ENCODE measurements at places on chromosomes 4 and X.

- no peak for DNase-seq
Measured at GRCh38 chrX:69179380-69179911, 14.2 kb upstream of the PJA1 start.

GRCh38 chr4:102247041-102247440, 98.2 kb downstream of the SLC39A8 start:
- DNase-seq: no peak

DNA sequence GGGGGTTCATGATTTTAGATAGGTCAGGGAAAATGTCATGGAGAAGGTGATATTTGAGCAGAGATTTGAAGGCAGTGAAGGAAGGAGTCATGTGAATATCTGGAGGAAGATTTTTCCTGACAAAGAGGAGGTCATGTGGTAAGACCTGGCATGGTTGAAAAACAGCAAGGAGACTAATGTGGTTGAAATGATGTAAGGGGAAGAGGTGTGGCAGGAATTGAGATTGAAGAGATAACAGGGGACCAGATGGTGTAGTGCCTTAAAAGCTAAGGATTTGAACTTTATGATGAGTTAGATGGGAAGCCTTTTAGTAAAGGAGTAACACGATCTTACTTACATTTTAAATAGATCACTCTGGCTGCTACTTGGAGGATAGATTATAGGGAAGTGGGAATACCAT, 210.9 kb downstream of the RTL9 start:
- no peak for DNase-seq

DNA sequence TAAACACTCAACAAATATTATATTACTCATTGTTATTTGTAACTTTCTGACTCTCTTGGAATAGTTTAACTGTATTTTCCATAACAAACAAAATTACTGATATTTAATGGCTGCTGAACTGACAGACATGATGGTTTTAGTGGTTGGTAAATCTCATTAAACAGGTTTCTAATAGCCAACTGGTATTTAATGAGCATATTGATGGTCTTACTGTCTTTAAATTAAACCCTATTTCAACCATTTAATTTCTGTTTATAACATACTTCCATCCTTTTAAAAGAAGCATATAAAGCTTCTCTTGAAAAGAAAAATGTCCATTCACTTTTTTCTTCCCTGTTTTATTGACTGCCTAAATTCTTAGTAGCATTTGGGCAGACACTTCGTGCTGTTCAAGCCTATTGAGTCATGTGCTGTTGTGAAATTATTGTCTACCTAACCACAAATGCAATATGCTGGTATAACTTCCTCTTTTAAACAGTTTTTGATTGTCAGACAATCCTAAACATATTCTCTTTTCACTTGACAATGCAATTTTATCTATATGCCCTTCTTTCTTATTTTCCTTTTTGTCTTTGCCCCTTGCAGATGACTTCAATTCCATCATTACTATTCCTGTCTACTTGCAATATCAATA, 163.9 kb upstream of the SLC7A11 start:
- no peak for DNase-seq

DNA sequence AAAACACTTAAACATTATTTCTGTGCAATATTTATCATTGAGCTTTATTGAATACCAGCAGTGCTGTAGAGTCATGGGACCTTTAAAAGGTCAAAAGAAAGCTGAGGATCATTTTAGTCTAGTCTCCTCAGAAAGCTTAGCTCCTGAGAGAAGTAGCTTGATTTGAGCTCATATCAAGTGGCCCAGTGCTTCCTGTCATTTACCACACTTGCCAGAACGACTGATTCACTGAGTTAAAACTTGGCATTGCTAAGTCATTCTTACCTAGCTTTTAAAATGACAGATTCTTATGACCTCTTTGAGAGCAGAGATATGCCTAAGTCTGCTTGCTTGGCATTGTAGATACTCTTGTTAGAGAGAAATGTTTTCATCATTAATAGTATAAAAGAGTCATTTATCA, 15.2 kb downstream of the SEPTIN11 start:
- DNase-seq: no peak

DNA sequence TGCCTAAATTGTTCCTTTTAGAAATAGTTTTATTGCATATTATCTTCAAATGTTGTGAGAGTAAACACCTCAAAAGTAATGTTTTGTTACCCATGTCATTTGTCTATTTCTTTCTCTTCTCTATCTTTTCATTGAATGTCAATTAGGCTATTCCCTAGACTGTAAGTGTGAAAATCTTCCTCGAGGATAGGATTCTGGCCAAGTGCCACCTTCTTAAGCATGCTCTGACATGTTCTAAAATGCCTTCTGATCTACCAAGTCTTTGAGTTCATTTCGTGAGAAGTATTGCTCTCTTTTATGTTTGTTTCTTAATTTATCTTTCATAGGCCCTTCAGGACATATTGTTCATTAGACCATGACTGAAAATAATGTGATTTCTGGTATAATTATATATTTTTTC, 44.1 kb upstream of the TLL1 start:
- no peak for DNase-seq

DNA sequence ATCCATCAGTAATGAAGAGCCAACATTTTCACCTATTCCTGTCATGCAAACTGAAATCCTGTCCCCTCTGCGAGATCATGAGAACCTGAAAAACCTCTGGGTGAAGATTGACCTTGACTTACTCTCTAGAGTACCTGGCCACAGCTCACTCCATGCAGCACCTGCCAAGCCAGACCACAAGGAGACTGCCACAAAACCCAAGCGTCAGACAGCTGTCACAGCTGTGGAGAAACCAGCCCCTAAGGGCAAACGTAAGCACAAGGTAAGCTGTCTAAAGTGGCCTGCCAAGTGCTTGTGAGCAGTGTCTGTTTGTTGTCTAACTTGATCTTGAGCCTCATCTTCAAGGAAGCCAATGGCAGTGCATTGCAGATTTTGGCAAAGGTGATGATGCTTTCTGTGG, 455.9 kb downstream of the AFF2 start:
- no peak for DNase-seq
